ENCODE measurements at places on chromosomes 5 and 9.

- no peak for DNase-seq
These were observed 85.7 kb downstream of the IZUMO3 start for GRCh38 chr9:24459953-24460352.

- DNase-seq: no peak
These were observed 1.8 kb upstream of the ACTL7B start for GRCh38 chr9:108857572-108857971.

- DNase-seq: no peak
These were observed 15.7 kb downstream of the OR2S2 start for GRCh38 chr9:35942286-35942685.

DNA sequence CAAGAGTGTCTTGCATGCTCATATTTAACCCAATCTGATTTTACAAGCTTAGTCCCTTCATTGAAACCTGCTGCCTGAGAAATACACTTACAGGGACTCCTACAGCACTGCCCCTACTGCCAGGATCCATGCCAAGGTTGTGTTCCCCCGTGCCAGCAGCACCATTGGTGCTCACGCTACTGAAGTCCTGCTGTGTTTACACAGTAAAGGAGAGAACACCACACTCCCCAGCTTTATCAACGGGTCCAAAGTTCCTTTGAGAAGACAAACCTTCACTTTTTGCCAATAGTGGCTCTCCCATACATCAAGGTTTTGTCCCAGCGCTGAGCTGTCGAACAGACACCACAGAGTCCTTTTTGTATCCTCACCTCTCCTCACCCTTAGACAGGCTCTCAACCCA, 155.1 kb upstream of the WWC1 start:
- no peak for DNase-seq

DNA sequence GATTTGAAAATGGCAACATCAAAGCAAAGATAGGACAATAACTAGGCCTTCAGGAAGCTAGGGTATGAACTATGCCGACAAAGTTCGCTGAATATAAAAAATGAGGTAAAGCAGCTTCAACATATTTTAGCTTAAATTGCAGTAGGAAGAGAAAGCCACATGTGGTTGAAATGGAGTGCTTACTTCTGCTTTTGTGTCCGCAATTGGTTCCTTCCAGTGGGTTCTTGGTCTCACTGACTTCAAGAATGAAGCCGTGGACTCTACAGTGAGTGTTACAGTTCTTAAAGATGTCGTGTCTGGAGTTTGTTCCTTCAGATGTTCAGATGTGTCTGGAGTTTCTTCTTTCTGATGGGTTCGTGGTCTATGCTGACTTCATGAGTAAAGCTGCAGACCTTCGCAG, 95.2 kb downstream of the APTX start:
- no peak for DNase-seq

- DNase-seq: no peak
These were observed 672 bp upstream of the ITGA2 start for GRCh38 chr5:52988335-52989024.

- no peak for DNase-seq
These were observed 56.1 kb downstream of the KCNT1 start for GRCh38 chr9:135758056-135758455.

DNA sequence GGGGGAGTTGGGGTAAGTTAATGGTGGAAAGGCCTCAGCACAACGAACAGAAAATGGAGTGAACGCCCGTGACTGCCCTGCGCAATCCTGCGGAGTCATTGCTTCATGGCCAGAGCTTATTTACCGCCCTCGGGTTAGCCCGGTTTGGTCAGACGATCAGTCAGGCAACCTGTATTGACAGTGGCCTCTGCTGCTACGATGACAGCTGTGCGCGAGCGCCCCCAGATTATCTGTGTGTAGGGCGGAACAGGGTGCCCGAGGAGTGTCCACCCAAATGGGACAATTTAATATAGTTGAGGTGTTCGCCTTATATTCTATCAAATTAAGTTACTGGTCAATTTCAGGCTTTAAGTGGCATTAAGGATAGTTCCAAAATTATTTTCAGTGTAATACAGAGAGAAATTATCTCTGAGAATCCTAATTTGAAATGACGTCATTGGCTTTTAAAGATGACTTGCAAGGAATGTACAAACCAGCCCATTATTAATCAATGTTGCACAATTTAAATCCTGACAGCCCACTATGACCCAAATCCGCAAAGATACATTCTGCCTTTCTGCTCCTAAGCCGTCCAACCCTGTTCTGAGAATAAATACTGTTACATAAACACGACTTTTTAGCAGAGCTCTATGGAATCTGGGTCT, 879 bp upstream of the UBQLN1 start:
- peak; percentile 47 for DNase-seq

GRCh38 chr5:154818471-154819116, 31.8 kb downstream of the FAXDC2 start:
- DNase-seq: no peak

- DNase-seq: peak; percentile 16
These were observed 1.3 kb upstream of the REEP5 start for GRCh38 chr5:112923148-112923917.

DNA sequence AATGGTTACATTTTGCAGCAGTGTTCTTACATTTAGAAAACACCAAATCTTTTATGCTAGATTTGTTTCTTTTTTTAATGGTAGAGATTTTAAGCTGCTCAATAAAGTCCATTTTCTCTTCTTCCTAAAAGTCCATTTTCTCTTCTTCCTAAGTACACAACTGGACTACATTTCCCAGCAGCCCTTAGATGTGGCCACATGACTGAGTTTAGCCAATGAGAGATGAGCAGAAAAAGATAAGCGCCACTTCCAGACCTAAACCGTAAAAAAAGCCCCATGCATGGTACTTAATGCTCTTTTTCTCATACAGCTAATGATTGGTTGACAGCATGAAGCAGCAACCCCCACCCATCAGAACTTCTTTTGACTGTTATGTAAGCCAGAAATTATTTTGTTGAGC, 206.7 kb downstream of the FAM114A2 start:
- no peak for DNase-seq

GRCh38 chr9:126347093-126347492, 20.5 kb downstream of the MVB12B start:
- no peak for DNase-seq

DNA sequence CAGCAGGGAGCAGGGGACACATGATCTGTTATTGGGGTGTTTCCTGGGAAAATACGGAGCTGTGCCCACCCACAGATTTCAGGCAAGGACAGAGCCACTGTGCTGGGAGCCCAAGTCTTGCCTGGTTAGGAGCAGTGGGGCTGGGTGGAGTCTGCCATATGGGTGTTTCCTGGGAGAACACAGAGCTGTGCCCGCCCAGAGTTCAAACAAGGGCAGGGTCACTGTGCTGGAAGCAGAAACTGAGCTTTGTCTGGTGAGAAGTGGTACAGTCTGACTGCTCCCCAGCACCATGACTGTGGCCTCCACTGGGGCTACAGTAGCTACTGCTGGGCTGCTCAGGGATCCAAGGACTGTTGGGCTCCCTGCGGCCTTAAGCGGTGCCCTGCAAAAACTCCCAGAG, 135.5 kb downstream of the MCTP1 start:
- DNase-seq: no peak

DNA sequence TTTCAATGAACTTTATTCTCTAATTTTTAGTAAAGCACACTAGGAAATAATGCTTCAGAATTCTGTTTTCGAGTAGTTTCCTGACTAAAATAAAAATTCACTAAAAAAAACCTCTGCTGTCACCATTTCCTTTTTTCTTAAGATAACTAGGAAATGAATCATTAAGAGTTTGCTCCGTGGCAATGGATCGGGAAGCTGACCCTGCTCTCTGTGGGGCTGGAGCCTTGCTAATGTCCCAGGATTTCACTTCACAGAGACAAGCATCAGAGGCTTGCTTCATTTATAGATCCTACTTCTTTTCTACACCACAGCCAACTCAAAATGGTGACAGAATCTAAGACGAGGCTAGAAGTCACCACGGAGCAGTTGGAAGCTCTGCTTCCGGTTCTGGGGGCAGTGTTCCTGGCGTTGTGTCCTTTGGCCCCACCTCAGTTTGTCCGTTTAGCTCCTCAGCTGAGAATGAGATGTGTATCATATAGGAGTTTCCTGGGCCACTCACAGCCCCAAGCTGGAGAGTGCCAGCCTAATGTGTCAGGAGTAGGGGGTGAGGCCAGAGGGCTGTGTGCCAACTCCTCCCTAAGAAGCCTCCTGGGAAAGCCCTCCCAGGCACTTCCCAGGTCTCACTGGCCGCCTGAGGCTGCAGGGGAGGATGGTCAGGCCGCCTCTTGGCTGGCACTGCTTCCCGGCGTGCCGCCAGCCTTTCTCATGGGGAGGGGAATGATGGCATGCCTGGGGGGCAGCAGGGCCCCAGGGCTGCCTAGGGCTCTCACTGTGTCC, 19.6 kb downstream of the TENT4A start:
- no peak for DNase-seq

DNA sequence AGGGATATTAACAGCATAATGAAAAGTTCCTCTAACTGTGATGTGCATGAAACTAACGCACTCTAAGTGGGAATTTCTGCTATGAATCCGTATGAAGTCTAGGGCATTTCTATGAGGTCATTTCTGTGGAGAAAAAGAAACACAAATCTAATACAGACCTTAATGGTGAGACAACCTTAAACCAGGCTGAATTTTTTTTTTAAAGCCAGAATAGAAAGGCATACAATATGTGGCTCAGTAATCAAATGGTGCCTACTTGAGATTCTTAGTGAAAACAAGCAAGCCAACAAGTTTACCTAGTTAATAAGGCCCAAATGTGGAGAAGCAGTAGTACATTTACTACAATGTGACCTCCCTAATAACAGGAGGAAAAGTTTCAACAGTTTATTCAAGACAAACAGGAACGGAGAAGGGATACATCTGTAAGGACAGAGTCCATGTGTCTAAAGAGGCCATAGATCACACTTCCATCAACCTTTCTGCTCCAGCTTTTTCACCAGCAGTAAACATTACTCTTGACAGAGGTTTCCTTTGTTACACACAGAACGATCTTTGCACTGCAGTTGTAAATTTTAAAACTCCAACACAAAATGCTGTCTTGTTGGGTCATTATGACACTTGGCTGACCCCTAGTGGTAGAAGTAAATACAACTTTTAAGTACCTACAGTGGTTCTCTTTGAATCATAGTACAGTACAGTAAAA, 26.2 kb downstream of the CARNMT1 start:
- DNase-seq: no peak

DNA sequence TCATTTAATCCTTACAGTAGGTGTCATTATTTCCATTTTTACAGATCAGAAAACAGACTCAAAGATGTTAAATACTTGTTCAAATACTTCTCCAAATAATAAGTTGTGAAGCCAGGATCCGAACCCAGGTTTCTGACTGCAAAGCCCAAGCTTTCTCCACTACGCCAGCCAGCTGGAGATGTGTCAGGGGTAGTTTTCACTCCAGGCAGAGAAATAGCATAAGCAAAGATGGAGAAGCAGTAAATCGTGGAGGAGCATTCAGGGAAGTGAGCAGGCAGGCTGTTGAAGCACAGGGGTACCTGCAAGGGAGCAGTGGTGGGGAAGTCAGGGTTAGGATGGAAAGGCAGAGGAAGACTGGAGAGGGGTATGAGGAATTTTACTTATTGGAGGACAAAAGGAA, 2.9 kb downstream of the TLN1 start:
- no peak for DNase-seq

GRCh38 chr5:33046091-33046490, 335.0 kb downstream of the NPR3 start:
- DNase-seq: no peak

- DNase-seq: no peak
These were observed 845 bp downstream of the ECSCR start for GRCh38 chr5:139461698-139462097.

DNA sequence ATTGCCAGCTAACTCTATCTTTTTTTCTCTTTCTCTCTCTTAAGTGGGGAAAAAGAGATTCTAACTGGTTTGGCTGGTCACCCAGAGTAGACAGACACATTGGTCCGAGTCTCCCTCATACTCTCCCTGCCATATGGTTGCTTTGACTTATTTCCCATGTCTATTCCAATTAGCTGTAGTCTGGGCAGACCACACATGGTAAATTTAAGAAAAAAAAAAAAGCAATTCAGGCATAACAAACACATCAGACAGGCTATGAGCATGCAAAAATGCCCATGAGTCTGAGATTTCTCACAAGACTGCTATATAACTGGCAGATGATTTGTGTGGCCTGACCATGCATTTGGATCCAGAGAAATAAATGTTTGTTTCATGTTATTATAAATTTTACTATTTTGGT, 110.2 kb upstream of the FGF10 start:
- no peak for DNase-seq

DNA sequence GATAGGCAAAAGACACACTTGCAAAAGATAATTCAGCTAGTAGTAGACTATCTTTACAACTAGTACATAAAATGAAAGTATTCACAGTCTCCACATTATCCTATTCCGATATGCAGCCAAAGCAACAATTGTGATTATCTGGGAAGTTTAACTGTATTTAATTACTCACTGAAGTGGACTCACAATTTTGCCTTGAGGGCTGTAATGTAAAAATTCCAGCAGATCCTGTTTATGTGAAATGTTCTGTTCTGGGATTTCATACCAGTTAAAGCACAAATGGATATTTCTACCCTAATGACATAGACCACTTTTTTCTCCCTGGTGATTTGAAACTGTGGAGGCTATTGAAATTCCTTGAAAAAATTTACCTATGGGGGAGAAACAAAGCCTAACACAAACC, 474.4 kb upstream of the EDIL3 start:
- no peak for DNase-seq

- no peak for DNase-seq
These were observed 304.4 kb upstream of the IRX4 start for GRCh38 chr5:2187156-2187555.

Measured in caudate nucleus (tissue), 63 donors.